ENCODE measurements at places on chromosomes 13 and 19. TPM values are rescaled to one million over a fixed set of nuclear protein-coding genes. Genes with fewer than 3 reads are reported as not detected.

DNA sequence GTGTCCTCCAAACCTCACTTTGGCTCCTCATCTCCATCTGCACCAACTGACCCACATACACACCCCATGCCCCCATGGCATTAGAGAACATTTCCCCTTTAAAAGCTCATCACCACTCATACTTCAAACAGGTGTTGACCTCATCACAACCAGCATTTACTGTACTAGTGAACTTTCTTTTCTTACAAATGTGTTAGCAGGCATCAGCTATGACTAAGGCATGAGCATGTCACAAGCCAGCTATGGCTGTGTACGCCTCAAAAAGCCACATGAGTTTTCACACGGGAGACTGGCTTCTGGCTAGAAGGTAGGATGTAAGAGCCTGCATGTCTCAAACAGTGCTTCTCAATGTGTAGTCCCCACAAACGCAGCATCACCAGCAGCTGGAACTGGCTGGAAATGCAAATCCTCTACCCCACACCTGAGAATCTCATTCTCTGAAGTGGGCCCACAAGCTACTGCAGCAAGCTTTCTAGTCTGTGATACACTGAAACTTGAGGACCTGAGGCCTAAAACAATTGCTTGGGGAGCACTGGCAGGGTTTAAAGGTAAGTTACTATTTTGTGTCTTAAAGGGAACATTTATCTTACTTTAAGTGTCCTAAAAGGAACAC lies 66.8 kb downstream of the TUBGCP3 start:
- no peak for DNase-seq

- no peak for DNase-seq
Observed at GRCh38 chr13:58592786-58593185, 961.2 kb downstream of the PCDH17 start.

- no peak for DNase-seq
Observed at GRCh38 chr19:39038098-39038497, 5.7 kb upstream of the FBXO27 start.

GRCh38 chr13:38350114-38350617 lies 515 bp downstream of the UFM1 start:
- peak; percentile 75 for DNase-seq

GRCh38 chr13:108427355-108427754 lies 157.8 kb downstream of the TNFSF13B start:
- DNase-seq: no peak

DNA sequence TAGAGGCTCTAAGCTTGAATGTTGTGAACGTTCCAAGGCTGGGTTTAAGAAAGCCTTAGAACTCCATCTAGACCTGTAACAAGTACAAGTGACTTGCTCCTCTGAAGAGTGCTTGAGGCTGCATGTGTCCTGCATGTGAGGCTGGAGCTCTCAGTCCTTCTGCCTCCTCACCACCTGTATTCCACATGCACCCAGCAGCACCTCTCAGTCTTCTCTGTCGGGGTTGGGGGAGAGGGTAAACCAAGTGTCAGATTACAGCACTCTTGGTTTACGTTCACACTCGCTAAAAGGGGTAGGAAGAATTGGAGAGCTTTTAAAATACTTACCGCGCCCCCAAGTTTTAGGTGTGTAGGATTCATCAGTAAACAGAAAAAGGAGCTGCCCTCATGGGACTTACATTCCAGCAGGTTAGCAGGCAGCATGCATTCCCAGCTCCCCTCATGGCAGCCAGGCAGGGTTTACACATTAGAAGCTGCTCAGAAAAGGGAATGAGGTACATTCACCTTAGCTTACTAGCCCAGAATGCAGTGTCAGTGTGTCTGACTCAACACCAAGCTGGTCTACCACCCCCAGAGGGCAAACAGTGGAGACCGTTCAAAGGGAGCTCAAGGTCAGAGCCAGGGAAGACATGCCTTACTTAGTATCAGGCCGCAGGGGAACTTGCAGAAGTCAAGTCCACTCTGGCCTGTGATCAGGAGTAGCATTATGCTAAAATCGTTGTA lies 248.1 kb downstream of the PCCA start:
- DNase-seq: no peak

DNA sequence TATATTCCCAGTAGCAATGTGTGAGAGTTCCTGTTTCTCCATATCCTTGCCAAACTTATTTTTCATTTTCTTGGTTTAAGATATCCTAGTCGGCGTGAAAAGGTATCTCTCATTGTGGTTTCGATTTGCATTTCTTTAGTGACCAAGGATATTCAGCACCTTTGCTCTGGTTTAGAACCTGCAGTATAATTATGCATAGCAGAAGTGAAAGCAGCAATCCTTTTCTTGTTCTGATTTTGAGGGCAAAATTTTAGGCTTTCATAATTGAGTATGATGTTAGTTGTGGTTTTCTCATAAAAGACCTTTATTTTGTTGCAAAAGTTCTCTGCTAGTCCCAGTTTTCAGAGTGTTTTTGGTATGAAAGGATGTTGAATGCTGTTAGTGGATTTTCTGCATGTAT lies 491.0 kb downstream of the FGF9 start:
- peak; percentile 41 for DNase-seq

DNA sequence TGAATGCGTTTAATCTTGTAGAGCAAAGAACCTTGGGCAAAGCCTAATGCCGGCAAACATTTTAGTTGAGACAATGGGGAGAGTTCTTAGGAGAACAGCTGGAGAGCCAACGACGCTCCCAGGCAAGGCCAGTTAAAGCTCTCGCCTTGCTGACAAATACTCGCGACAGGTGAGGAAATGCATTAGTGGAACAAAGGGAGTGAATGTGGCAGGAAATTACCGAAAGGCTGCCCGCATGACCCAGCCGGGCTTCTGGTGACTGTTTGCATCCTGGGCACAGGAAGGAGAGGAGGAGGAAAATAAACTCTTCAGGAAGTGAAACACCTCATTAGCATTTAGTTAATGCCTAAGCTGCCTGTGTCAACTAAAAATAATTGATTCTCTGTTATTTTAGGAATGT lies 74.6 kb downstream of the SHISA2 start:
- DNase-seq: no peak

- DNase-seq: no peak
Observed at GRCh38 chr13:74194846-74195245, 60.6 kb upstream of the KLF12 start.

DNA sequence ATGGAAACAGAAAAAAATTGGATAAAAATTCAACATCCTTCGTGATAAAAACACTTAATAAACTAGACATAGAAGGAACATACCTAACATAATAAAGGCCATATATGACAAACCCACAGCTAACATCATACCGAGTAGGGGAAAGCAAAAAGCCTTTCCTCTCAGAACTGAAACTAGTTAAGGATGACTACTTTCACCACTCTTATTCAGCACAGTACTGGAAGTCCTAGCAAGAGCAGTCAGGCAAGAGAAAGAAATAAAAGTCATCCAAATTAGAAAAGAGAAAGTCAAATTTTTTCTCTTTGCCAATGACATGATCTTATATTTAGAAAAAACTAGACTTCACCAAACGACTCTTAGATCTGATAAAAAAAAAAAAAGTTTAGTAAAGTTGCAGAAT lies 25.8 kb upstream of the SLC7A9 start:
- DNase-seq: no peak

- DNase-seq: no peak
Observed at GRCh38 chr13:44292545-44292944, 81.1 kb upstream of the SERP2 start.

- no peak for DNase-seq
Observed at GRCh38 chr13:20054586-20054985, 96.1 kb downstream of the ZMYM2 start.

GRCh38 chr19:8655340-8655709 lies 24.9 kb downstream of the NFILZ start:
- no peak for DNase-seq

DNA sequence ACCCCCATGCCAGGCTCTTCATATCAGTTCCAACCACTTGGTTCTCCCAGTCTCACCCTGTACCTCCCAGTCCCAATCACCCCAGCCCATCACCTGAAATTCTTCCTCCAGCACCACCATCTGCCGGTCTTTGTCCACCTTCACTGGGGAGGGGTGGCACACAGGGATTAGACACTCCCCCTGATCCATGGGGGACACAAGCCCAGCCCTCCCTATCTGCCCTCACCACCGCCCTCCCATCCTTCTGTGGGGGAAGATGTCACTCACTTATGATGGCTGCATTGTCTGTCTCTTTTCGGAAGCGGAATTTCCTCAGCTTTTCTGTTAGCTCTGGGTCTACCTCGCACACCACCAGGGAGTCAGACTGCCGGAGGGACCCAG lies 685 bp downstream of the GMFG start:
- DNase-seq: no peak

DNA sequence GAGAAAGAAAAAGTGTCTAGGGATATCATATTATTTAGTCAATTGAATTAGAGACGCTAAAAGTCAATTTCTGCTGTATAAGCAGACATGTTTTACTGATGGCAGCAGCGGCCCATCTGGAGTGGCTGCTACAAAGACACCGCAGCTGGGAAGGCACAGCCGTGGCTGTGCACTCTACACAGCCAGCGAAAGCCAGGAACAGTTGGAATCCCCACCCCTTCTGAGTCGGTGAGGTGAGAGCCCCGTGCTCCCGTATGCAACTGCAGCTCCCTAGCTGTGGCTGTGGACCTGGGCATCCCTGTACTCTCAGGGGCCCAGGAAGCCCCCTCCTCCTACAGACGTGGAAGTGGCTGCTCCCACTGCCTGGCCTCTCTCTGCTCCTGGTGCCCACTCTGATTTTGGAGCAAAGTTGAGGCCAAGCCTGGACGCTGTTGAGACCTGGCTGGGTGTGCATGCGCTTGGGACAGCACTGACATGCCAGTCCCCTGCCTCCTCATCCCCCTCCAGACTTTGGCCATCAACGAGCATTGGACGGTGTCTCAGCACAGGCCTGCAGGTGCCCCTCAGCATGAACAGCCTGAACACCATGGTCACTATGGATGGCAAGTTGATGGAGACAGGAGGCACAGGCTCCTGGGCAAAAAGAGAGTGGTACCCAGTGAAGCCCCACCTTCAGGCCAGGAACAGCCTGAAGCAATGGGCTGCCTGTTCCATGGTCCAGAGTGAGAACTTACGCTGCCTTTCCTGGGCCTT lies 944.0 kb upstream of the MIR17HG start:
- DNase-seq: no peak

GRCh38 chr13:60286707-60287106 lies 110.3 kb upstream of the TDRD3 start:
- DNase-seq: no peak

- DNase-seq: no peak
Observed at GRCh38 chr19:30886222-30886621, 463.0 kb downstream of the TSHZ3 start.

GRCh38 chr13:44848920-44849676 lies 140.2 kb downstream of the NUFIP1 start:
- DNase-seq: no peak

- no peak for DNase-seq
Observed at GRCh38 chr13:24308068-24308445, 1.3 kb upstream of the C1QTNF9 start.

GRCh38 chr19:22893855-22894270 lies 61.8 kb downstream of the ZNF723 start:
- no peak for DNase-seq

- DNase-seq: no peak
Observed at GRCh38 chr13:99866781-99867180, 104.8 kb downstream of the ZIC5 start.

- peak; percentile 68 for DNase-seq
Observed at GRCh38 chr13:70310396-70311119, 202.3 kb upstream of the KLHL1 start.

DNA sequence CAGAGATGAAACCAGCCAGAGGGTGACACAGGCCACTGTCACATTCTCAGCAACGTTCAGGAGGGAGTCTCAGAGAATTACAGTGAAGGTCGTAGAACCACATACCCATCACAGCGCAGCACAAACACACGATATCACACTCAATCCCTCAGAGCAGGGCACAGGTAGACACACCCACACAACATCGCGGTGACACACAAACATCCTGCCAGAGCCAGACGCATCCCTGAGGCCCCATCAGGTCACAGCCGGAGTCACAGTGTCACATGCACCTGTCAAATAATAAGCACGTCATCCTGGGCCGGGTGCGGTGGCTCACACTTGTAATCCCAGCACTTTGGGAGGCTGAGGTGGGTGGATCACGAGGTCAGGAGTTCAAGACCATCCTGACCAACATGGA lies 17.5 kb downstream of the ELAVL3 start:
- no peak for DNase-seq

- DNase-seq: no peak
Observed at GRCh38 chr19:35868823-35869326, 501 bp downstream of the APLP1 start.

DNA sequence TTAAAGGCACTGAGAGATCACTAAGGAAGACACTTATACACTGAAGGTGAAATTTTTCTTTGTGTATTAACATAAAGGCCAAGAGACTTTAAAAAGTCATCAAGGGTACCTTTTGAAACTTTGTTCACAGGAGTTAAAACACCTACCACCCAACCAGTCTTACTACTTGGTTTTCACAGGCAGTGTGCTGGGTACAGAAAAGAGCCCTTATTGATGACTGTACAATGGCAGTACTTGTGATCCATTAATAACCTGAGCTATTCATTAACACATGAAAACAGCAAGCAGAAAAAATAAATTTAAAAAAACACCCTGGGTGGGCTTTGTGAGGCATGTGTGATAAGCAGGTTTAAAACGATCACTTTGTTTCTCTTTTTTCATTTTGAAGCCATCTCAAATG lies 148.9 kb downstream of the TBC1D4 start:
- no peak for DNase-seq

DNA sequence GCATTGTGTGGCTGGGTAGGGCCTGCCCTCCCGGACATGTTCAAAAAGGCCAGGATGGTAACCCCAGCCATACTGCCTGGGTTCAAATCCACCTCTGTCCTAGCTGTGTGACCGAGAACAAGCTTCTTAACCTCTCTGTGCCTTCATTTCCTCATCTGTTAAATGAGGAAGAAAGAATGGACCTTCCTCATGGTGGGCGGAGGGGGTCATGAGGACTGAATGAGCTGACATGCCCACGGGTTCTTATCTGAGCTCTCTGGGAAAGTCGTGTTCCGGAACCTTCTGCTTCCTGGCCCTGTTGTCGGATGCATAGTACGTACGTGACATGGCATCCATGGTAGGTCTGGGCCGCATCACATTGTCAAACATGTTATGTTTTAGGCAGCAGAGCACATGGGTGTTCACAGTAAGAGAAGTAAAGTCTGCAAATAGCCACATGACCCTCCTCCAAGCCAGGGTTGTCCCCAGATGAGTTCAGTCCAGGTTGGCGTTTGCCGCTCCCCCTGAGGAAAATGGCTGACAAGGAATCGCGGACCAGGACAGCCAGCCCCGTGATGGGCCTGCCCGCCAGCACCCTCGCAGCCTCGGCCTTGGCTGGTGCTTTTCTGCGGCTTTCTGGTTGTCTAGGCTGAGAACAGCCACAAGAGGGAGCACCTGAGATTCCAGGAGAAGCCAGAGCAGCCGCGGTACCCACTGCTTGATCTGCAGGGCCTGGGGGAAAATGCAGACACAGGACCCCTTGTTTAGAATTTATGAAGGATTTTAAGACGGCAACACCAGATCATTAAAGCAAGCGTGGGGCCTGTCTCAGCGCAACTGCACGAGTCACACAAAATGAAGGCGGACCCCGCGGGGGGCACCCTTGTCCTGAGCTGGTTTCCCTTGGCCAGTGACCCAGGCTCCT lies 2.4 kb upstream of the NTN5 start:
- peak; percentile 92 for DNase-seq

The ZNF761 gene
- total RNA-seq: 21.8 TPM

The TLE2 gene
- not detected for total RNA-seq

The ZNF160 gene
- 122 TPM for total RNA-seq

The ONECUT3 gene
- not detected for total RNA-seq

The LILRA5 gene
- not detected for total RNA-seq

The GNG7 gene
- 1.3 TPM for total RNA-seq

The LILRA6 gene
- not detected for total RNA-seq

The CBY2 gene
- total RNA-seq: not detected

The ZNF208 gene
- not detected for total RNA-seq

The RNF17 gene
- not detected for total RNA-seq
